ENCODE measurements at places on chromosomes 1 and 21.

DNA sequence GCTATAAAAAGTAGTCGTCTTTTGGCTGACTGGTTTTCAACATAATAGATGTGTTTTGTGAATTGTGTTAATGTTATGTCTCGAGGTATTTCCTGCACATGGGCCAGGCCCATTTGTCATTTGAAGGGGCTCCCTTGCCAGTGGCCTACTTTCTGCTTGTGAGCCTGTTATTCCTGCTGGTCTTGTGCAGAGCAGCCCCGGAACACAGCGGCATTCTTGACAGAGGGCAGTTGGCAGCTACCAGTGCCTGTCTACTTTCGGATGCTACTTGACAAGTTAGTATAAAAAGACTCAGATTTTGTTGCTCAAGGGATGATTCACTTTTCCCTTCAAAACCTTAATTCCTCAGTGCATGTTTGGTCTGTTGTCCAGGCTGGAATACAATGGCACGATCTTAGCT lies 28.5 kb downstream of the PGM1 start:
- DNase-seq: no peak

- no peak for DNase-seq
Measured at GRCh38 chr1:87989346-87989745, 660.7 kb downstream of the LMO4 start.

- no peak for DNase-seq
Measured at GRCh38 chr1:166156674-166157073, 10.1 kb downstream of the FAM78B start.

DNA sequence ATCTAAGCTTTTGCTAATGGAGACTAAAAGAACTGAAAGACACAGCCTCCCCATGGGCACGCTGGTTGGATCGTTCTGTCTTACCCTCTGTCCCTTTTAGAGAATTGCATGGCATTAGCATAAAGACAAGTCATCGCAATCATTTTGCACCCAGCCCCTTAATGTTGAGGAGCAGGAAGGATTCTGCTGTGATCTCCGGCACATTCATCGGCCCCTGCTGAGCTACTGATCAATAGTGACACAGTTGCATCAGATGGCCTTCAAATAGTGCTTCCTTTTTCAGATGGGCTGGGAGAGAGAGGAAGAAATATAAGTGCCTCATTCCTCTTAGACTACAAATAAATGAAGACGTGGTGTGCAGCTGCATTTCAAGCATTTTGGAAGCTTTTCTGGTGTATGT lies 75.4 kb downstream of the NOS1AP start:
- DNase-seq: no peak

- DNase-seq: no peak
Measured at GRCh38 chr1:38079019-38079418, 32.4 kb upstream of the POU3F1 start.

DNA sequence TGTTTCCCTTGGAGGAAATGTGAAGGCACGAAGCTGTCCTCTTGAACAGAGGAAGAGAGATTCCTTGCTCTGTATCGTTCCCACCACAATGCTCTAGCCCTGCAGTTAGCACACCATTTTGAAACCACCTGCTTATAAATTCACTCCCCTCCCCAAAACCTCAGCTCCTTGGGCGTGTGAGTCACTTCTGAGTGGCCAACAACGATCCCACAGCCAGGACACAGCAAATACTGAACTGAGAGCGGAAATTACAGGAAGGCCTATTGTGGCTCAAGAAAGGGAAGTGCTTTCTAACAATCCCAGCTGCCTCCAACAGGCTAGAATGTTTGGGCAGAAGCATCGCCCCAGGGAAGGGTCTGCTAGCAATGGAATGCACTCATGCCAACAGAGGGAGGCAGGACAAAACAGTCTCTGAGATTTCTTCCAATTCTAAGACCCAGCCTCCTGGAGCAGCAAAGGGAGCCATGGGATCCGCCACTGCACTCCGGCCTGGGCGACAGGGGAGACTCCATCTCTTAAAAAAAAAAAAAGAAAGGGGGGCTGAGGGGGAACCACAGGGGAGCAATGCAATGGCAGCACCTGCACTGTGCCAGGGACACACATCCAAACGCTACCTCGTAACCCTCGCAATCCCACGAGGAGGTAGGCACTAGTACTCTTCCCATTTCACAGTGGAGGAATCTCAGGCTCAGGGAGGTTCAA lies 1.9 kb downstream of the TMEM53 start:
- DNase-seq: no peak

GRCh38 chr1:65069011-65069565 lies 78.9 kb upstream of the AK4 start:
- DNase-seq: no peak

GRCh38 chr1:204685236-204686006 lies at the start of gene LRRN2:
TSS of gene LRRN2 (minus strand) at chr1:204685738. CDS start at chr1:204619992, 65,746 bp downstream.
- DNase-seq: peak; percentile 80

DNA sequence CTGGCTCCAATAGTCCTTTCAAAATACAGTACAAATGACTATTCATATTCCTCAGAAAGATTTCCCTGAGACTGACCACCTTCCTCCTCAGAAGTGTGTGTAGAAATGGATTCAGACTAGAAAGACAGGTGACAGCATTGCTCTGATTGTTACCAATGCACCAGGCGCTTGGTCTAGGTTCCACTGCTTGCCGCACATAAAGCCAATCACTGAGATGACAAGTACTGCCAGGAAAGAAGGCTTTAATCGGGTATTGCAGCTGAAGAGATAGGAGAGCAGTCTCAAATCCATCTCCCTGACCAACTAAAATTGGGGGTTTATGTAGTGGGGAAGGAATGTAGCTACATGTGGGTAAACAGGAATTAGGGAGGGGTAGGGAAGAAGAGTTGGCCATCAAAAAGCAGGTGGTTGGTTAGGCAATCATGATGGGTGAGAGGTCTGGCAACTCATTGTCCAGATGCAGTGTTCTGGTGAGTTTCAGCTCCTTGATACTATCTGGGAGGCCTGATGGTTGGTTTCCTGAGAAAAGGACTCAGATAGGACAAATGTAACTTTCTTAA lies 98.0 kb downstream of the KCNH1 start:
- no peak for DNase-seq

- no peak for DNase-seq
Measured at GRCh38 chr1:98919211-98919610, 85.5 kb downstream of the PLPPR5 start.

- DNase-seq: no peak
Measured at GRCh38 chr1:23566304-23566703, 7.0 kb upstream of the ID3 start.

GRCh38 chr1:151238467-151238739 lies 16.1 kb upstream of the PSMD4 start:
- DNase-seq: no peak

DNA sequence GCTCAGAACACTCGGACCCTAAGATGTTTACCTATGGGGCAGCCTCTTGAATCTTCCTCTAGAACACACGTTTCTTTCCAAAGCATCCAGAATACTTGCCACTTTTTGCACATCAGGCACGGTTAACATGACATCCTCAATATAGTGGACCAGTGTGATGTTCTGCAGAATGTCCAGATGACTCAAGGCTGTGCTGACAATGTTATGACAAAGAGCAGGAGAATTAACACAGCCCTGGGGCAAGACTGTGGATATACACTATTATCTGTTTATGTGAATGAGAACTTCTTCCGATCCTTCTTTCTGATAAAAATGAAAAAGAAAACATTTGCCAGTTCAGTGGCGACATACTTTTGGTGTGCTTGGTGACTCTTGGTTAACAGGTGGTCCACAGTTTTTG lies 154.3 kb downstream of the PDE4B start:
- DNase-seq: no peak

DNA sequence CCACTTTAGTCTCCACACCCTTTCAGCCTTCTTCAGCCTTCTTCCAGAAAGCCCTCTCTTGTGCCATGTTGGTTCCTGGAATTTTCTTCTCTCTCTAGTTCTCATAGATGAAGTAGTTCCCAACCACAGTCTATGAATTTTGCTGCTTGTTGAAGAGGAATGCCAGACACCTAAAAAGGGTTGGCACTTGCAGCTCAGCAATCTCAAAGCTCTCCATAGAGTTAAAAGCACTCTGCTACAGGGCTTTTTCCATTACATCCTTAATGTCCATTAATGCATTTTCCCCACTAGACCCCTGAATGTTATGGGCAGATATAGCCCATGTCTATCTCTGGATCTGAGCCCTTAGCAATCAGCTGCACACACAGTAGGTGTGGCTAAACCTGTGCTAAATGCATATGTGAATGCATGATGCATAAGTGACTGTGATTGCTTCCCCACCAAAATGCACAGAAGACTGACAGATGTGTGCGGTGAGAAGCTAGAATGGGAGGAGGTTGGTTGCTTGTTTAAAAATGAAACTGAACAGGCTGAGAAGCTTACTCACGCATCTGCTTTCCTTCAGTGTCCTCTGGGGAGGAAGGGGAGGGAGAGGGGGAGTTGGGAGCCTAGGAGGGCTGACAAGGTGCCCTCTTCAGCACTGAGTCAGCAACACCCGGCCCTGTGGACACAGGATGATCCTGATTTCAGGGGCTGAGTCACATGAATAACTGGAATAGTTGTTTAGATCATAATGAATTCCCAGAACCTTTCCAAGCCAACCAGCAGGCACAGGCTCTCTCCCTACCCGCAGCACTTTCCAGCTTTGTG lies 146.1 kb upstream of the FGGY start:
- DNase-seq: no peak

DNA sequence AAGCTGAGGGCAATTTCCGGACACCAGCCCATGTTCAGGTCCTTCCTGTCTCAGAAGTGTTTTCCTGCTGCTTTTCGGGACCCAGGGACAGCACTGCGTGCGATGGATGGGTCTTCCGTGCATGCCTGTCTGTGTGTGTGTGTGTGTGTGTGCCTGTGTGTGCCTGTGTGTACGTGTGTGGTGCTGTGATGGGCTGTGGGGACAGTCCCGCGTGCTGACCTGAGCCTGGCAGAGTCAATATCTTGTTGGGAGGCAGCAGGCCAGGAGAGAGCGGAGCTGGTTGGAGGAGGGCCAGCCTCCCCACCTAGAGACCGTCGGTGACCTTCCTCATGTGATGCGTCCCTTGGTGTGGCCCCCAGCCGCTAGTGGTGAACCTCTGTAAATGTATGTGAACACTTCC lies 13.7 kb downstream of the SKI start:
- no peak for DNase-seq

GRCh38 chr1:59502009-59502691 lies 205.3 kb downstream of the FGGY start:
- DNase-seq: no peak

All from D721Med (cell line).